ENCODE measurements at places on chromosomes 11 and 22. TPM values are rescaled to one million over a fixed set of nuclear protein-coding genes. Genes with fewer than 3 reads are reported as not detected.

DNA sequence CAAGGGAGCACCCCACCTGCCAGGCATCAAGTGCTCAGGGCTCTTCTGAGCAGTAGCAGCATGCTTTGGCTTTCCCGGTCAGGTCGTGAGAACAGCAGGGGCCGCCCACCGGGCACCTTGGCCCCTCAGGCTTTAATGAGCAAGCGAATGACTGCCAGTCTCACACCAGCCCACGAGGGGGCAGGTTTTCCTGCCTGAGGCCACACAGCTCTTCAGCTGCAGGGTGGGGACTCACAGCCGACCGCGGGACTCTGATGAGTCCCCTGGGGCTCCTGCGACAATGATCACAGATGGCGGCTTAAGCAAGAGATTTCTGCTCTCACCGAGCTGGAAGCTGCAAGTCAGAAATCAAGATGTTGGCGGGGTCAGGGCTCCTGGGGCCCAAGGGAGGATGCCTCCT lies 14.3 kb upstream of the FGF19 start:
- H3K27me3 ChIP-seq: peaks cover 56% of the 10 kb centered on the region
- DNase-seq: no peak
- H3K4me1 ChIP-seq: no peaks in the 10 kb centered on the region
- H3K27ac ChIP-seq: no peak overlapping the region

DNA sequence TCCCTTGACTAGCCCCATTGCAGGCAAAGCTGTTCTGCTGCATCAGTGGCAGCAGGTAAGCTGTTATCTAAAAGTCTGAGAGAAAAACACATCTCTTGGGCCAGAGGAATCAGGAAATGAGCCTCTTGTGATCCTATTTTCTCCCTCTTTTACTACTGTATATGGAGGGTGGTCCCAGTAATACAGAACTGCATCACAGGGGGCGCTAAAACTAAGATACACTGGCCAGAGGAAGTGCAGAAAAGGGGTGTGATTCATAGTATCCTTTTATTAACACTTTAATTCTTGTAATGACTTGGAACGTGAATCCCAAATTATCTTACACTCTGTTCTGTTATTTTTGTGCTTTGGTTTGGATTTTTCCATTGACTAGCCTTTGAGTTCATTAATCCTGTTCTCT lies 8.8 kb upstream of the MED17 start:
- H3K36me3 ChIP-seq: no peaks in the 10 kb centered on the region
- DNase-seq: no peak
- H3K27ac ChIP-seq: no peak overlapping the region

- no peaks in the 10 kb centered on the region for H3K27me3 ChIP-seq
- no peaks in the 10 kb centered on the region for H3K36me3 ChIP-seq
- H3K4me1 ChIP-seq: peaks cover 39% of the 10 kb centered on the region
- no peak for DNase-seq
- H3K4me3 ChIP-seq: no peak overlapping the region
These were observed 12.2 kb downstream of the BCR start for GRCh38 chr22:23192558-23192957.

GRCh38 chr11:69199583-69200315 lies 44.0 kb downstream of the SMIM38 start:
- no peaks in the 10 kb centered on the region for H3K36me3 ChIP-seq
- no peaks in the 10 kb centered on the region for H3K27me3 ChIP-seq
- DNase-seq: no peak
- no peaks in the 10 kb centered on the region for H3K4me1 ChIP-seq

- H3K4me1 ChIP-seq: peaks cover 12% of the 10 kb centered on the region
- peak overlapping the region; percentile 79 for H3K27ac ChIP-seq
- H3K36me3 ChIP-seq: no peaks in the 10 kb centered on the region
- H3K27me3 ChIP-seq: no peaks in the 10 kb centered on the region
These were observed 17.9 kb upstream of the ADA2 start for GRCh38 chr22:17237038-17237668.

DNA sequence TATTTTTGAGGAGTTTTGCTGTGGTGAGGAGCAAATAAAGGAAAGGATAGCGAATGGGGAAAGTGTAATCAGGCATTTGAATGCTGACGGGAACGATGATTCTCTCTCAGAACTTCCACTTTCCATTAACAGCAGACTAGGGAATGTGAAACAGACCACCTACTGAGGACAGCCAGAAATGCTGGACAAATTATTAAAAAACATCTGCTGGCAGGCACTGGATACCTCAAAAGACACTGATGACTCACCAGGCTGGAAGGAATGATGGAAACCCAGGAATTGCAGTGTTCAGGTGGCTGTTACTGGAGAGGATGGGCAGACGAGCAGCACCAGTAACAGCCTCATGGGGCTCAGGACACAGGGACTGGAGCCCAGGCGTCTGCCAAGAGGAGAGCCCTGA lies 33.4 kb downstream of the PLA2G6 start:
- DNase-seq: no peak
- no peaks in the 10 kb centered on the region for H3K27me3 ChIP-seq

DNA sequence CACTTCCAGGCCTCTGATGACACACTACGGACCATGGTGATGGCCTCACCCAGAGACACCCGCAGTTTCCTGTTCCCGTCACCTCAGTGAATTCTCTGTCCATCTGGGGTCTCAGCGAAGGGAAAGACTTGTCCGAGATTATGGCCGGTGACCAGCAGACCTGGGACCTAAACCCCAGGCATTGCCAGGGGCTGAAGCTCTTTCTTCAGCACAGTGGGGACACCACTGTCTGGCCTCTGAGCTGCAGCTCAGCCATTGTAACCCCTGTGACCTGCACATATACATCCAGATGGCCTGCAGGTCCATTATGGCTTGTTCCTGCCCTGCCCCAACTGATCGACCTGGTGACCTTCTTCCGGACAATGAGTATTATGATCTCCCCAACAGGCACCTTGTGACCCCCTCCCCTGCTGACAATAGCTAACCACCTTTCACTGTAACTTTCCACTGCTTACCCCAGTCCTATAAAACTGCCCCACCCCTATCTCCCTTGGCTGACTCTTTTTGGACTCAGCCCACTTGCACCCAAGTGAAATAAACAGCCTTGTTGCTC lies 22.3 kb downstream of the CBX7 start:
- peaks cover 16% of the 10 kb centered on the region for H3K4me1 ChIP-seq
- H3K27ac ChIP-seq: no peak overlapping the region
- no peak overlapping the region for H3K4me3 ChIP-seq
- DNase-seq: no peak
- H3K36me3 ChIP-seq: peaks cover 44% of the 10 kb centered on the region

DNA sequence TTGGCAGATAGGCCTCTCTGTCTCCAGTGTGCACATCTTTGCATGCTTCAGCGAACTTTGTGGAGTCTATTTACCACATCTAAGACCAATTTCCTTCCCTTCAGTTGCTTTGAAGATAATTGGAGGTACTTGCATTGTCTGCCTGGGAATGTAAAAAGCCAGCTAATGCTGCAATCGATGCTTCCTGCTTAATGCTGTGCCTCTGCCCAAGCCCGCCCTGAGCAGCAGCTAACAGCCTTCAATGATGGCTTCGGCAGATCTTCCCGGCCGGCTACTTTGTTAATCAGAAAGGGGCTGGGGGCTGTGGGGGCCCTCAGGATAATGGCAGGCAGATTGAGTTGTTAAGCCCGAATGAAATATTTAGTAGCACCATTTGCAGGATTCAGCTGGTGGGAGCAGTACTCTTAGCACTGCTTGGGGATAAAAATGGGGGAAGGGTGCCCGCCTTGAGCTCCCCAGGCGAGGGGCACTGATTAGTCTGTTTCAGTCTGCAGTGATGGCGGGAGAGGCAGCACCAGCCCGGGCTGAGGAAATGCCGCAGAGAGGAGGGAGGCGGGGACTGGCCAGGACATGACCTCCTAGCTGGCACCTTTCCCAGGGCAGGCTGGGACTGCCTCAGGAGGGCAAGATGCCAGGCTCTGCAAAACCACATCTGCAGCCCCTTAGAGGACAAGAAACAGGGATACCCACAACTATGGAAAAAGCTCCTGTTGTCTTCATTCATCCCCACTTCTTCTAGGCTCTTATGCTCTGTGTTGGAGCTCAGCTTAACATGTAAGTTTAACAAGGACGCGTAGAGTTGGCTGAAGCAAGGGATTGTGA lies 460.0 kb downstream of the BUD13 start:
- peak overlapping the region; percentile 35 for H3K4me3 ChIP-seq
- peak overlapping the region; percentile 33 for H3K27ac ChIP-seq
- H3K4me1 ChIP-seq: peaks cover 24% of the 10 kb centered on the region
- H3K27me3 ChIP-seq: no peaks in the 10 kb centered on the region
- DNase-seq: peak; percentile 89

DNA sequence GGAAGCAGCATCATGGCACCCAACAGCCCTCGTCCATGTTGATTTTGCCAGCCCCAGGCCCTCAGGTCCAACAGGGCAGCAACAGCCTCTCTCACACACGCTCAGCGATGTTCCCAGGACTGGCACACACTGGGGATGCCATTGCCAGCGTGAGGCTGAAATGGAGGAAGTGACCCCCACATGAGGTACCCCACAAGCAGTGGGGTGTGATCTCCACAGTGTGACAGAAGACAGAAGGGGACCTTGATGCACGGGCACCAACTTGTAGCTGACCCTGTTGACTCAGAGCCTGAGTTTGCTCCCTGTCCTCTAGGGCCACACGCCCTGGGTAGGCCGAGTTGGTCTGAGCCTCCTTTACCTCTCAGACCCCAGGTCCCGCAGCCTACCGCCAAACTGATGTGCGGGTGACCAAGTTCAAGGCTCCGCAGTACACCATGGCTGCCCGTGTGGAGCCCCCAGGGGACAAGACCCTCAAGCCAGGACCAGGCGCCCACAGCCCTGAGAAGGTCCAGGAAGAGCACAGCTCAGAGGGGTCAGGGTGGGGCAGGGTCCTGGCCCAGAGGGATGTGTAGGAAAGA lies 6.2 kb downstream of the SCGB1C1 start:
- H3K4me3 ChIP-seq: no peak overlapping the region
- no peak overlapping the region for H3K27ac ChIP-seq
- H3K36me3 ChIP-seq: peaks cover 27% of the 10 kb centered on the region
- no peaks in the 10 kb centered on the region for H3K27me3 ChIP-seq
- peak; percentile 44 for DNase-seq

DNA sequence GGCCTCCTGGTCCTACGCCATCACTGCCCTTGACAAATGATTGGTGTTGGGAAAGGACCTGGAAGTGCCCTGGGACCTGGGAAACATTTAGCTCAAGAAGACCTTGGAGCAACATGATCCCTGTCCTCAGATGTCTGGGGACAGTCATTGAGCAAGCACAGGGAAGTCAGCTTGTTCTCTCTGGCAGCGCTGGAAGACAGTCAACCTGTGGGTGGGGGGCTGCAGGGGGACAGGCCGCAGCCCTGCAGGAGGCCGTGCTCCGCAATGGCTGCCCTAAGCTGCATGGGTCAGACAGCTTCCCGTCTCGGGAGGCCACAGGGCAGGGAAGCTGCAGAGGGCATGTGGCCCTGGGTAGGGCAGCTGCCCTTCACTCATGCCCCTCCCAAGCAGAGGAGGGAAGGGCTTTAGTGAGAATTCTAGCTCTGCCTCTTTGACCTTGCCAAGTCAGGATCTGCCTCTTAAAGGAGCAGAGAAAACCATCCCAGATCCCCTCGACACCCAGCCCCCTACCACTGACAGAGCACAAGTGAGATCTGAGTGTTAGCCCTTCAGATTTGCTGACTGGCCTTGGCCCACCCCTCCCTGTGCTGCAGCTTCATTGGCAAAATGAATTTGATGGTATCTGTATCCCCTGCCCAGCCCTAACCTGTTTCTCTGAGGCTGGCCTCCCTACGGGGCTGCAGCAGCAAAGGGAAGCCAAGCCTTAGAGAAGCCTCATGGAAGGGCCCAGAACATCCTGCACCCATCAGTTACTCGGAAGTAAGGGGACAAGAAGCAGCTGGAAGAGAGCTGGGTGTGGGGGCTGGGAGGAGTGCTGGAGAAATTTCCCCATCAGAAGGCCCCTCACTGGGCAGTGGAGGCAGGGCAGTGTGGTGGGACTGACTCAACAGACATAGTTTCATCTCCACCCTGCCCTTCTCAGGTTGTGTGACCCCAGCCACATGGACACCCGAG lies 6.2 kb upstream of the SREBF2 start:
- peaks cover 19% of the 10 kb centered on the region for H3K4me1 ChIP-seq
- no peak overlapping the region for H3K4me3 ChIP-seq
- no peaks in the 10 kb centered on the region for H3K27me3 ChIP-seq
- no peak for DNase-seq
- peaks cover 11% of the 10 kb centered on the region for H3K36me3 ChIP-seq

GRCh38 chr22:46842606-46843005 lies 80.2 kb downstream of the TBC1D22A start:
- no peak for DNase-seq
- H3K27ac ChIP-seq: no peak overlapping the region
- H3K27me3 ChIP-seq: no peaks in the 10 kb centered on the region
- H3K4me1 ChIP-seq: peaks cover 16% of the 10 kb centered on the region
- no peaks in the 10 kb centered on the region for H3K36me3 ChIP-seq

- no peaks in the 10 kb centered on the region for H3K4me1 ChIP-seq
- no peaks in the 10 kb centered on the region for H3K27me3 ChIP-seq
- no peak overlapping the region for H3K4me3 ChIP-seq
- DNase-seq: no peak
- no peaks in the 10 kb centered on the region for H3K36me3 ChIP-seq
- H3K27ac ChIP-seq: no peak overlapping the region
These were observed 74.0 kb upstream of the MYOD1 start for GRCh38 chr11:17645190-17645970.

GRCh38 chr11:82867495-82868082 lies 32.6 kb downstream of the PRCP start:
- H3K36me3 ChIP-seq: no peaks in the 10 kb centered on the region
- no peak overlapping the region for H3K27ac ChIP-seq
- peaks cover 48% of the 10 kb centered on the region for H3K4me1 ChIP-seq
- H3K27me3 ChIP-seq: no peaks in the 10 kb centered on the region
- DNase-seq: peak; percentile 48

GRCh38 chr11:80309301-80309700 lies 868.5 kb upstream of the TENM4 start:
- no peak overlapping the region for H3K27ac ChIP-seq
- H3K4me3 ChIP-seq: no peak overlapping the region
- no peaks in the 10 kb centered on the region for H3K4me1 ChIP-seq
- H3K27me3 ChIP-seq: no peaks in the 10 kb centered on the region
- H3K36me3 ChIP-seq: no peaks in the 10 kb centered on the region
- no peak for DNase-seq

DNA sequence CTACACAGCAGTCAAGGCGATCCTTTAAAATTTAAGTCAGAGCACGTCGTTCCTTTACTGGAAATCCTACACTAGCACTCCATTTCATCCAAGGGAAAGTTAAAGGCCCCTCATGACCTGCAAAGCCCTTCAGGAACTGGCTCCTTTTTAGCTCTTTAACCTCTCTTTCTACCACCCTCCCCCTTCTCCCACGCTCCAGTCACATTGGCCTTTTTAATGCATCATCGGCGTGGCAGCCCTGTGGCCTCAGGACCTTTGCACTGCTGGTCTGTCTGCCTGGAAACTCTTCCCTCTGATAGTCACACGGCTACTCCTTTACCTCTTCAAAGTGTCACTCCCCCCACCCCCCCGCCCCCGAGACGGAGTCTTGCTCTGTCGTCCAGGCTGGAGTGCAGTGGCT lies 1.2 kb upstream of the PTPN5 start:
- no peak overlapping the region for H3K27ac ChIP-seq
- no peak for DNase-seq
- H3K36me3 ChIP-seq: no peaks in the 10 kb centered on the region
- H3K27me3 ChIP-seq: peaks cover 45% of the 10 kb centered on the region
- peaks cover 6% of the 10 kb centered on the region for H3K4me1 ChIP-seq

- H3K4me1 ChIP-seq: no peaks in the 10 kb centered on the region
- H3K27me3 ChIP-seq: no peaks in the 10 kb centered on the region
- no peak for DNase-seq
- no peak overlapping the region for H3K27ac ChIP-seq
- H3K4me3 ChIP-seq: no peak overlapping the region
- H3K36me3 ChIP-seq: no peaks in the 10 kb centered on the region
These were observed 780.2 kb downstream of the LRRC4C start for GRCh38 chr11:40679276-40679675.

The ACCS gene
- 31.4 TPM for total RNA-seq

The TCIRG1 gene
- 276 TPM for total RNA-seq

The CEND1 gene
- total RNA-seq: not detected
